GM13976 (cell line): ENCODE measurements at places on chromosomes 5 and 9.
A peak's percentile ranks its signal among the peaks of the same experiment; 100 is the strongest.

GRCh38 chr5:31937226-31937625 is 236.9 kb downstream of the GOLPH3 start:
- DNase-seq = no peak

DNA sequence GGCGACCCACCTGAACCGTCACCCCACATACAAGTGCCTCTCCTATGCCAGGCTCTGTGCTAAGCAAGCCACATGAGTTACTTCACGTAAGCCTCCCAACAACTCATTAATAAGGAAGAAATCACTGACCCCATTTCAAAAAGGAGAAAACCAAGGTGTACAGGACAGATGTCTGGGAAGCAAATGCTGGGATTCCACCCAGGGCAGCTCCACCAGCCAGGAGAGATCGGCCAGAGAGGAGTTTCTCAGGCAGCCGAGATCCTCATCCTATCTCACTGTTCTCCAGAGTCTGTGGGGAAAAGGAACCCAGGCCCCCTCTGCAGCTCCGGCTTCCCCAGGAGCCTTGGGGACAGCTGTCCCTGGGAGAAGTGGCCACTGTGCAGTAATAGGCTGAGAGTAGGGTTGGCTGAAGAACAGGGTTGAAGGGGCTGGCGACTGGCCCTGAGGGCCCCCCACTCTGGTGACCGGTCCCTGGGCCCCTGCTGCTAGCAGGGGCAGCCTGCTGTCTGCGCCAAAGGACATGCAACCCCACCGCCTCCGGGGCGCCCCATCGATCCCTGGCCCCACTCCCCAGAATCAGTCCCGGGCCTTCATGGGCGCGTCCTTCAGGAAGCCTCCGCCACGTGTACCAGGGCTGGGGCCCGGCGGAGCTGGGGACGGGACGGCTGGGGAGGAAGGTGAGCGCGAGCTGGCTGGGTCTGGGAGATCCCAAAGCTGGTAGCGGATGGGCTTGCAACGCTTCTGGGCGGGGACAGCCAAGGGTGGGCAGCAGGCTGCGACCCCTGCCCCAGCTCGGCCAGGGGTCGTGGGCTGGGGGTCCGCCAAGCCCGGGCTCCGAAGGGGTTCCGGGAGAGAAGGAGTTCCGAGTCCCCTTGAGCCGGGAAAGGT is 44.1 kb upstream of the STXBP1 start:
- no peak for DNase-seq

DNA sequence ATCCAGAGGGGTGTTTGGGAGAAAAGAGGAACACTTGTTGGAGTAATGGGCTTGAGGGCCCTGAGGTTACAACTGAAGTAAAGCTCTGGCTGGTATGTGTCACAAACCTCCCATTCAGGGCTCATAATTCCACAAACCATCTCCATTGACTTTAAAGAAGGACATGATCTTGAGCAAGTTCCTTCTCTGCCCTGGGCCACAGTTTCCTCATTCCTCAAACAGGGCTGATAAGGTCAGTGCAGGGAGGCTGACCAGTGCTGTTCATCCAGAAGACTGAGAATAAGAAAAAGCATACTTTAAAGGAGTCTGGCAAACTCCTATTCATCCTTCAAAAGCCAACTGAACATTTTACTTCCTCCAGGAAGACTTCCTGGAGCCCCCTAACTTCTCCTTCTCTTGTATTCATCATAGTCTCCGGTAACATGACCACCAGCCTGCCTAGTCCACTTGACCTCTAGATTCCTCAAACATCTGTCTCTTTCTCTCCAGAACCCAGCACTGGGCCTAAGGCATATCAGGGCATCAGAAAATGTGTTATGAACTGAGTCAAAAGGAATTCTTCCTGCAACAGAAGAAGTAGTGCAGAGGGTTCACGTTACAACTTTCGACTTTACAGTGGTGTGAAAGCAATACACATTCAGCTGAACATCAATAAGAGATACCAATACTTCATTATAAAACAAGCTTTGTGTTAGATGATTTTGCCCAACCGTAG is 20.7 kb upstream of the PTPN3 start:
- DNase-seq = no peak

DNA sequence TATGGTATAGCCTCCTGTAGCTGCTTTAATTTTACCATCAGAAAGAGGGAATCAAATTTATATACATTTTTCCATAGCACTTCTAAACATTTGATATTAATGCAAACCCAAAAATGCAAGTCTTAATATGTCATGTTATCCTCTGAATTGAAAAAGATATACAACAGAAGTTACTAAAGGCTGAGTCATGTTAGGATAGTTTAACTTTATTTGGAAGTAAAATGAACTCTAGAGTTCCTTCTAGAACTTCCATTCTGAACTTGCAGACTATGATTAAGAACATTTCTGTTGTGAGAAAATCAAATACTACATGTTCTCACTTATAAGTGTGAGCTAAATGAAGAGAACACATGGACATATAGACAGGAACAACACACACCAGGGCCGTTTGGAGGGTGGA is 317.3 kb upstream of the PRR16 start:
- no peak for DNase-seq

DNA sequence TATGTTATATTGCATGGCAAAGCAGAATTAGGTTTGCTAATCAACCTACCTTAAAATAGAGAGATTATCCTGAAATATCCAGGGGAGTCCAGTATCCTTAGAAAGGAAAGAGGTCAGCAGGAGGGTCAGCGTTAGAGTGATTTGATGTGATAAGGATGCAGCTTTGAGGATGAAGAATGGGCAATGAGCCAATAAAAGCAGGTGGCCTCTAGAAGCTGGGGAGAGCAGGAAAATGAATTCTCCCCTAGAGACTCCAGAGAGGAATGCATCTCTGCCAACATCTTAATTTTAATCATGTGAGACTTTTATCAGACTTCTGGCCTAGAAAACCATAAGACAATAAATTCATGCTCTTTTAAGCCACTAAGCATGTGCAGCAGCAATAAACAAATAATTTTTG is 65.7 kb upstream of the SYK start:
- no peak for DNase-seq

GRCh38 chr9:98971168-98971914 is 27.6 kb downstream of the COL15A1 start:
- DNase-seq = no peak

- DNase-seq = no peak
These were observed 8.2 kb downstream of the CTSL start for GRCh38 chr9:87734106-87734505.

DNA sequence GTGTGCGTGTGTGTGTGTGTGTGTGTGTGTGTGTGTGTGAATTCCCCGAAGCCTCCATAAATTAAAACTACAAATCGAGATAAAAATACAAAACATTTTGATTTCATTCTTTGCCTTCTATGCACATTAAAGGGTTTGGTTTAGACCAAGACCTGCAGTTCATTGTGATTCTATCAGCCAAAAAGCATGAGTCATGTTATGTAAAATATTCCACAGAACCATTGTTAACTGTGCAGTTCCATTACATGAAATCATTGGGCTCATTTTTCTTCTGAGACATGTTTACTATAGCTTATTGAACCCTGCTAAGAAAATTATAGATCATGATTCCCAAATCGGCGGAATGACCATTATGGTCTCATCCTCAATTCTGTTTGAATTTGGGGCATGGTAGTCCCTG is 11.7 kb downstream of the CAVIN4 start:
- no peak for DNase-seq

- DNase-seq = peak; percentile 12
These were observed 47.3 kb downstream of the RASGEF1C start for GRCh38 chr5:180161420-180162303.

DNA sequence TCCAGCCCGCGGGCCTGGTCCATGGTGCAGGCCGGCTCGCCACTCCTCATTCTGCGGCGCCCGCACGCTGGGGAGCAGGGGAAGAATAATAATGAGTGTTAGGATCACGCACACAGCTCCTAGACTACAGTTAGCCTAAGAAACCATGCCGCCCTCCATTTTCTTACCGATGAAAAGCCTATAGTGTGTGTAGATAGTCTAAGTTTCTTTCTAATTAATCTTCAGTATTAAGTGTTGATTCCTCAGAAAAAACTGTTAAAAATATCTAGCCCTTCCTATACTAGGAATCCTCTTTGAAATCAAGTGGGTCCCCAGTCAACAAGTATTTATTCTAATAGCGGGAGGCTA is 9.3 kb downstream of the ZBED3 start:
- DNase-seq = no peak

DNA sequence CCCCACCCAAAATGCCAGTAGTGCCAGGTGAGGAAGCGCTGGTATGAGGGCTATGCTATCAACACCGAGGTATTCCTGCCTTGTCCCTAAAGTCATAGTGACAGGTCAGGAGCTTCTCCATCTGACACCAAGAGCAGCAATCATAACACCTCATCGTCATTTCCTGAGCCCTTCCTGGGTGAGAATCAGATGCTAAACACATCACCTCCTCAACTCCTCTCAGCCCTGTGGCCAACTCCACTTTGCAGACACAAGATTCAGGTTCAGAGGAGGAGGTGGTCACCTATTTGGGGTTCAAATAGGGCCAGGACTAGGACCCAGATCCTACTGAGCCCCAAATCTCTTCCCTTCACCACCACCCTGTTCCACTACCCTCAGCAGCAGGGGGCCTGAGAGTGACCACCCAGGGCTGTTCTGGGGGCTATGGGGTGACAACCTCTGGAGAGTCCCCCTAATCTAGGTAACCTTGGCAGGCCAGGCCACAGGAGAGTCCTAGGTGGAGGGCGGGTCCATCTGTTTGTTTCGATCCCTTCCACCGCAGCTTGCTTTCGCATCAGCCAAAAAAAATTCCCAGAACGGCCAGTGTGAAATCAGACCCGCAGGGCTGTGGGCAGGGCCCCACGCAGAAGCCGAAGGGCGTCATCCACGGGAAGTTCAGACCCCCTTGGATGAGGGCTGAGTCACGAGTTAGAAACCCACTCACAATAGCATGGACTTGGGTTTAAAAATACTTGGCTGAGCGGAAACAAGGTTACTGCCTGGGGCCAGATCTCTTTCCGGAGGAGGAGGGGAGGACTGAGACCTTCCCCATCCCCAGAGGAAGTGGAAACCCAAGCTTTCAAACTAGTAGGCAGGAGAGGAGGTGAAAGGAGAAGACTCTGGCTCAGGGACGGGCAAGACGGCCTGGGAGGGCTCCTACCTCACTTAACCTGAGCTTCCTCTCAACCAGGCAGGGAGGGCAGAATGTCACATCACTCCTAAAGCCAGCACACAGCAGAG is 8.7 kb downstream of the STK10 start:
- peak; percentile 74 for DNase-seq

DNA sequence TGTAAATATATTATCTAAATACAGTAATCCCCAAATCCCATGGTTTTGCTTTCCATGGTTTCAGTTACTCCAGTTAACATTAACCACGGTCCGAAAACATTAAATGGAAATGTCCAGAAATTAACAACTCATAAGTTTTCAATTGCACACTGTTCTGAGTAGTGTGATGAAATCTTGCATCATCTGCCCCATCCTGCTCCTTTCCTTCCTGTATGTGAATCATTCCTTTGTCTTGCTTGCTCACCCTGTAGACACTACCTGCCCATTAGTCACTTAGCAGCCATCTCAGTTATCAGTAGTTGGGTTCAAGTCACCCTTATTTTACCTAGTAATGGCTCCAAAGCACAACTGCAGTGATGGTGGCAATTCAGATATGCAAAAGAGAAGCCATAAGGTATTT is 1568.5 kb upstream of the WWC1 start:
- no peak for DNase-seq

GRCh38 chr9:68648971-68649370 is 56.1 kb upstream of the PIP5K1B start:
- no peak for DNase-seq

- no peak for DNase-seq
These were observed 424.0 kb upstream of the RGMB start for GRCh38 chr5:98349251-98349989.

- DNase-seq = no peak
These were observed 148.5 kb downstream of the CHSY3 start for GRCh38 chr5:130052752-130053151.

- no peak for DNase-seq
These were observed 18.8 kb upstream of the KIF2A start for GRCh38 chr5:62287237-62287636.

GRCh38 chr9:17624571-17624970 is 45.7 kb downstream of the SH3GL2 start:
- no peak for DNase-seq

DNA sequence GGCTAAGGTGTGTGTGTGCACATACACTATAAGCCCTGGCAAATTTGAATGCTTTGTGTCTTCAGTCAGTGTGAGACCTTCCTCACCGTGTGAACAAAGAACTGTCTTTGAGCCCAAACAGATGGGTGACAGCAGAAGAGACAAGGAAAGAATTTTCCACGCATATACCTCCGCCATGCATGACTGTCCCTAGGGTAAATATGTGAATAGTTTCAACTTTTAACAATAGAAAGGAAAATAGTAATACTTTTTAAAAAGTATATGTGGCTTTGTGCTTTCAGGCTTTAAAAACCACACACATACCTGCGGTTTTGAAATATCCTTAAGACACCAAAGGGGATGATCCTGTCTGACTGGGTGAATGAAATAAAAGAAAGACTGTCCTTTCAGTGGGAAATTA is 438.6 kb upstream of the MPDZ start:
- DNase-seq = no peak
